NCI-H446 (cell line): ENCODE measurements at places on chromosomes 4 and X.

DNA sequence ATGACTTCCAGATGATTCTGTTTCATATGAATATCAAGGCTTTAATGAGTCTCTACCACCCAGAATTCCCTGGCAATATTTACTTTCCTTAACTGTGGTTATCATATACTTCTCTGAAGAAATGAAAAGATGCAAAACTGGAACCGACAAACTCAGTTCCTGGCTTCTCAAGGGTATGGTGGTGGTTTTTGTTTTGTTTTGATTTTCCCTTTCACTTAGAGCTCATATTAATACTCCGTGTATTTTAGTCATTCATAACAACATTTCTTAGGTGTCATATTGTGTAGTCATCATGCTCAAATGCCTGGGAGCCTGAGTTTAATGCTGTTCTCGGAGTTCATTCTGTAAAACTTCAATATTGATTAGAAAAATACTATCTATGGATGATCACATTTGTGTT is 665 bp downstream of the TRPC5OS start:
- DNase-seq, result no peak

- DNase-seq, result no peak
Observed at GRCh38 chrX:20066968-20067708, 49.6 kb downstream of the MAP7D2 start.

DNA sequence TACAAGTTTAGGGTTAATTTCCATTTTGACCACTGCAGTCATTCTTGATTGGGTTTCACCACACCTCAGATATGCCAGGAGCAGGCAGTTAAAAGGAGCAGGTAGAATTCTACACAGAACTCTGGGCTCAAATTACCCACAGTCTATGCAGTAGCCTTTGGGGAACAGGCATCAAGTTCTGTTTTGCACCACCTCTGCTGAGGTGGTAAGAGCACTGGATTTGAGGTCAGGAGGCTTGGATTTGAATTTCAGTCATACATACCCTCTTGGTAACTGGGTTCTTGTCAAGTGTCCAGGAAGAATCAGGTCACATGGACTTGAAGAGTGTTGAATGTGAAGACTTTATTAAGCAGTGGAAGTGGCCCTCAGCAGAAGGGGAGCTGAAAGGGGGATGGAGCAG is 40.4 kb upstream of the PGK1 start:
- DNase-seq, result no peak

GRCh38 chrX:97672608-97673007 is 788.9 kb downstream of the RPA4 start:
- no peak for DNase-seq

GRCh38 chr4:8439914-8440491 is 520 bp downstream of the ACOX3 start:
- DNase-seq, result no peak

DNA sequence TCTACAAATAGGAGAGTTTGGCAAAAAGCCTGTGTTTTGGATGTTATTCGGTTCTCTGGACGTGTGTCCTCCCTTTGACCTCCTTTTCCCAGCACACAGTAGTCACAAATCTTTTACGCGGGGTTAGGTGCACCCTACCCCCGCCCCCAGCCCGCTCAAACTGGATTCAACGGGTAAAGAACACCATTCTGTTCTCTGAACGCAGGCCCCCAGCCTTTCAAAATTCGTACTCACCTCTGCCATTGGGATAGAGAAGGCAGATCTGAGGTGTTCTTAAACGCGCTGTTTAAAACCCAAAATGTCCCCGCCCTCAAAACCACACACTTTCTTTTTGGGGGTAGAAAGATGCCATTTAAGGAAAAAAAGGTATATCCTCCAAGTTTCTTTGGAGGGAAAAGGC is 2.7 kb downstream of the LEF1 start:
- no peak for DNase-seq

- no peak for DNase-seq
Observed at GRCh38 chr4:20591571-20591970, 108.7 kb upstream of the PACRGL start.

DNA sequence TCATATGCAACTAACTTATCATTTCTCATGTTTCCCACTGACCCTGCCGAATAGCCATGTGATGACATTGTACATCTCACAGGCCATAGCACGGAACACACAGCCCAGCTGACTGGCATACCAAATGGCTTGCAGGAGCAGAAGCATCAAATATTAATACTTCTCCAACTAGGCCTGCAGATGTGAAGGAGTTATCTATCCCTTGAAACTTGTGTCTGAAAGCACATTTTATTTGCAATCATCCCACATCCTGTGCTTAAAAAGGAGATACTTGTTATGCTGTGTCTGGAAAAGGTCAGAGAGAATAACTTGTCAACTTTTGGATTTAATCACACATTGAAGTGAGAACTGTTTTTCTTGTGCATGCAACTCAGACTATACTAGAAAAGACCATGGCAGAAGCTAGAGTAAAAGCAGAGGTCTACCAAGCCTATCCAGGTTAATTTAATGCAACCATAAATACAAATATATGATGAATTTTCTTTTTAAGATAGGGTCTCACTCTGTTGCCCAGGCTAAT is 100.4 kb downstream of the IRF2 start:
- no peak for DNase-seq

GRCh38 chr4:78372355-78372988 is 179.1 kb upstream of the ANXA3 start:
- DNase-seq, result no peak

- no peak for DNase-seq
Observed at GRCh38 chr4:88653371-88653946, 44.2 kb downstream of the NAP1L5 start.
